ENCODE measurements at places on chromosomes 4 and X.

GRCh38 chrX:85992811-85993229 lies 54.5 kb downstream of the CHM start:
- no peak for DNase-seq

- no peak for DNase-seq
These were observed 77.6 kb upstream of the PCDH18 start for GRCh38 chr4:137609718-137610430.

DNA sequence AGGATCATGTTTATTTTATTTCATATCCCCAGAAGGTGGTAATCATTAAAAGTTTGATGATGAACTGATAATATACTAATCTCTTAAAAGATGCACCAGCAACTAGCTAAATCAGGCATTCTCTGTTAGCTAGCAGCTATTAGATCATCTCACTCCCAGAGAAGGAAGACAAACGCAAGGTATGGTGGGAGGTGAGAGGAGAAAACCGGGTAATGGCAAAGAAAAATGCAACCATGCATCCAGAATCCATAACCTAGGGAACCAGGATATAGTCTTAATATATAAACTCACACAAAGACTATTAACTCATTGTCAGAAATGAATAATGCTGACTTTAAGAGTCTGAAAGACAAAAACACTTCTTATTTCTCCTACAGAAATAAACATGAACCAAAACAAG lies 66.1 kb downstream of the WNK3 start:
- no peak for DNase-seq

DNA sequence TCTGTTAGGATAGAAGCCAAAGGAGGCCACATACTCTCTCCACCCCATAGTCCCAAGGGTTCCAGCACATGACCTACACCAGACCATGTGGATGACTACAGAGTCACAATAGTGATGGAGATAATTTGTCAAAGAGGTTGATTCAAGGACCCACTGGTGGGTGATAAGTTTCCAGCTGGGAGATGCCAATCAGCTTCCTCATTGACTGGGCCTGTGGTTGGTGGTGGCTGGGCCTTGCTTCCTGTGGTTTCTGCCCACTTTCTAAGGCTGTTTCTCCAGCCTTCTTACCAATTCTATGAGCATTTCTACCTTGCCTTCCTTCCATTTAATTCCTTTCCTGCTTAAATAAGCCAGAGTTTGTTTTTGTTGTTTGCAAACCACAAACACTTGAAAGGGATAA lies 95.5 kb upstream of the CPEB2 start:
- no peak for DNase-seq
